ENCODE measurements at places on chromosomes 13 and 19. TPM values are rescaled to one million over a fixed set of nuclear protein-coding genes. Genes with fewer than 3 reads are reported as not detected.

GRCh38 chr13:29411481-29411880, 184.0 kb downstream of the SLC7A1 start:
- no peak for DNase-seq

GRCh38 chr13:114077099-114077932, 55.1 kb downstream of the RASA3 start:
- DNase-seq: no peak

DNA sequence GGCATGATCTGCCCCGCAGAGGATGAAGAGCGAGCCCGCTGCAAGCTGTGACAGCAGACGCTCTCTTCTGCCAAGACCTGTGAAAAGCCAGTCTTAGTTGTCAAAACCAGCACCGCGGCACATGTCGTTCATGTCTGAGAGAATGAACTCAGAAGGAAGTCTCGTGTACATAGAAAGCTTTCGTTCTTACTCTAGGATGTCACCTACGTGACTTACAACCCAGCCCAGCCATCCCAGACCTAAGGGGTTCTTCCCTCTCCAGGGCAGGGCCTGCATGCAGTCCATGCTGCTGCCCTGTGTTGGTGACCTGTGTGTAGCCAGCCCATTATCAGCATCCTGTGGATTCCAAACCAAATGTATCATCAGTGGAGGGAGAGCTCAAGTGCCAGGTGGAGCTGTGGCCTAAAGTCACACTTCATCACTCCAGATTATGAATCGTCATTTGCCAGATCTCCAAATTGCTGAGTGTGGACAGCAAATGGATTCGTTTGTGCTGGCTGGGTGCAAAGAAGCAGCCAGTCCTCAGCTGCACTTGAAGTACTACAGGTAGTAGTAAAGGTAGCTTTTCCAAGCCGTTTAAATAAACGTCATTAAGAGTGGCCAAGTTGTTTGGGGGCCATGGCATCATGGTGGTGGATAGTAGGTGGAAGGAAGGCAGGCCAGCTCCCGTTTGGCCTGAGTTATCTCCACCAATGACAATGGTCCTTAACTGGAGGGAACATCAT, 73.9 kb upstream of the GPR183 start:
- DNase-seq: no peak

DNA sequence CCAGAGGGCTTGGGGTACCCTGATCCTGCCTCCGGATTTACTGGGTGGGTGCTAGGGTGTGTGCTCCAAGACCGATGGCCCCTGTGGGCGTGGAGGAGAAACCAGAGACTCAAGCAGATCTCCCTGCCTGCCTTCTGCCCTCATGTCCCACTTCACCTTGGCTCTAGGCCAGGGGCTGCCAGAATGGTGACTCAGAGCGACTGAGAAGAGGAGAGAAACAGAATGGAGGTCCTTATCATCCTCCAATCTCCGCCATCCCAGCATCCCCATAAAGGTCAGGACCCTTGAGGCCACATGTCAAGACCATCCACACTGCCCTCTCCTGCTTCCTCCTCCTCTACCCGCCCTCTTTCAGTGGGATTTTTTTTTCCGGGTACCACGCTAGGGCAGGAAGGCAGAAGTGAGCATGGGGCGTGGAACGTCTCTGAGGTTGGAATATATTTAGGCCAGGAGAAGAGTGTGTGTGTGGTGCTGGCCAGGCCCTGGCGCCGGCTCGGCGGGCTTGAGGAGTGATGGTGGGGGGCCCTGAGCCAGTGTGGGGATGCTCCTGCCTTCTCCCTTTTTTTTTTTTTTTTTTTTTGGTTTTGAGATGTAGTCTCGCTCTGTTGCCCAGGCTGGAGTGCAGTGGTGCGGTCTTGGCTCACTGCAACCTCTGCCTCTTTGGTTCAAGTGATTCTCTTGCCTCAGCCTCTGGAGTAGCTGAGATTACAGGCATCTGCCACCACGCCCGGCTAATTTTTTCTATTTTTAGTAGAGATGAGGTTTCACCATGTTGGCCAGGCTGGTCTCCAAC, 22.3 kb downstream of the IER2 start:
- DNase-seq: peak; percentile 88

HSD17B14 gene
- total RNA-seq: 1.9 TPM

ZNF837 gene
- 0.13 TPM for total RNA-seq

DNA sequence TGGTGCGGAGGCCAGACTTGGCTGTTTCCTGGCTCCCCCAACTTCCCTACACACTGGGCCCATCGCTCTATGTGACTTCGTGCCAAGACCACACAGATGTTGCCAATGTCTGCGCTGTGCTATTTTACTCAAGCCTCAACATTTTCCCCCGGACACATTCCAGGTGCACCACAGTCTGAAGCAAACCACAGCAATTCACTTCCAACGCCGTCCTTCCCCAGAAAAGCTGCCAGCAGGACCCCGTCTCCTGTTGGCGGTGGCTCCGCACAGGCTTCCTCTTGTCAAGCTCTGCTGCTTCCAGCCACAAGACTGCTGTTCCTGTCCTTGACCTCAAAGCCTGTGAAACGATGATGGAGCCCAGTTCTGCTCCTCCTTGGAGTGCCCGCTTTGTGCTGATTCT, 100.7 kb downstream of the CRYL1 start:
- no peak for DNase-seq

DNA sequence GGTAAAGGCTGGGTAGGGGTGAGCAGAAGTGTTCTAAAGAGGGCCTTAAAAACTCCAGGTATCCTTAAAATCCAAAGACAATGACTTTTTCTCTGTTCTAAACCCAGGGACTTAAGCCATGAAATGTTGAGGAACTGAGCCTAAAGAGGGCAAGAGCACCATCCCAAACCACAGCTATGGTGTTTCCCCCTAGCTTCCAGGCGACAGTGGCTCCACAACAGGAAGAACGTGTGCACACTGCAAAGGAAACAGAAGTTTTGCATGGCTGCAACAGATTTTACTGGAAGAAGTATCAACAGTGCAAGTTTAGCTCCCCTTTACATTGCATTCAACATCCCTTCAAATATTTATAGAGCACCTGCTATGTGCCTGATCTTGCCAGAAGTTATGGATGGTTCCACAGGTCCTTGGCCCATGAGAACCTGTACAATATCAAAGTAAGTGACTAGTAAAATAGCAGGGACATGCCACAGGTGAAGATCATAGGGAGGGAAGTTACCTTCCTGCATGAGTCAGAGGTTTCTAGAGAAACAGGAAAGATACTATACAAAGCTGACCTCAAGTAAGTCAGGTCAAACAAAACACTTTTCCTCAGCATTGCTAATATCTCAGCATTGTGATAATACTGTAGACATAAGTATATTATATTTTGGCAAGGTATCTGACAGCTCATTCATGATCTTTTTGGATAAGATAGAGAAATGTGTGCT, 8.4 kb upstream of the KCTD12 start:
- DNase-seq: no peak

GRCh38 chr19:49749055-49749716, 13.9 kb downstream of the TSKS start:
- no peak for DNase-seq

DNA sequence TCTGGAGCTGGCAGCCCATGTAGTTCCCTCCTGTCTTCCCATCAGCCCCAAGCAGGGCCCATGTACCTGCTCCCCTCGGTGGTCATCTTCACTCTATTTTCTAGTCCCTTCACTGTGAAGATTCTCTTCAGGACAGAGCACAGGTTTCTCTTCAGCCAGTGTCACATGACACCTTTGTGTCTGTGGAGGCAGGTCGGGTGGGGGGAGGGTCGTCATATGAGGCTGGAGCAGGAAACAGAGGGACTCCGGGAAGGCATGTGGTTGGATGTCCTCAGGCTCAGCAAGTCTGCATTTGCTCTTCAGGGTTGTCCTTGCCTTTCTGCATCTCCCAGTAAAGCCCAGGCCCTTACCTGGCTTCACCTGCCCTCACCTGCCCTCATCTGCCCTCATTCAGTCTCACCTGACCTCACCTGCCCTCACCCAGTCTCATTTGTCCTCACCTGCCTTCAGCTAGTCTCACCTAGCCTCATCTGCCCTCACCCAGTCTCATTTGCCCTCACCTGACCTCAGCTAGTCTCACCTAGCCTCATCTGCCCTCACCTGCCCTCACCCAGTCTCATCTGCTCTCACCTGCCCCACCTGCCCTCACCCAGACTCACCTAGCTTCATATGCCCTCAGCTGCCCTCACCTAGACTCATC, 120.3 kb downstream of the ZDHHC20 start:
- no peak for DNase-seq

- DNase-seq: no peak
Observed at GRCh38 chr19:53308339-53308811, 25.2 kb upstream of the ZNF845 start.

GRCh38 chr13:95608640-95609323, 35.7 kb downstream of the DZIP1 start:
- DNase-seq: no peak

DNA sequence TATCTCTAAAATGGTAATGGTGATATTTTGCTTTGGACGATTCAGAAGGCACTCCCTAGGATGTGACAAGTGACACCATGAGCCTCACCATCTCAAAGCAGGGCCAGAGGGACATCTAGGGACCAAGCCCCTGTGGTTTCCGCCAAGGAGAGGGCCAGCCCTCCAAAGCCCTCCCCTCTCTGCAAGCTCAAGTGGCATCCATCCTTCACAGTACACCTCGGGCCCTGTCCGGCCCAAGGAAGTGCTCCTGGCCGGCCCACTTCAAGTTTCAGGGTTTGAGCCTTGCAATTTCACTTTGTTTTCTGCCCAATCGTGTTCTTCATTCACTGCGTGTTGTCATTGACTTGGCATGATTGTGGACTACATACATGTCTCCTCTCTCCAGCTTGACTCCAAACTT, 82.5 kb downstream of the TSHZ3 start:
- no peak for DNase-seq

DNA sequence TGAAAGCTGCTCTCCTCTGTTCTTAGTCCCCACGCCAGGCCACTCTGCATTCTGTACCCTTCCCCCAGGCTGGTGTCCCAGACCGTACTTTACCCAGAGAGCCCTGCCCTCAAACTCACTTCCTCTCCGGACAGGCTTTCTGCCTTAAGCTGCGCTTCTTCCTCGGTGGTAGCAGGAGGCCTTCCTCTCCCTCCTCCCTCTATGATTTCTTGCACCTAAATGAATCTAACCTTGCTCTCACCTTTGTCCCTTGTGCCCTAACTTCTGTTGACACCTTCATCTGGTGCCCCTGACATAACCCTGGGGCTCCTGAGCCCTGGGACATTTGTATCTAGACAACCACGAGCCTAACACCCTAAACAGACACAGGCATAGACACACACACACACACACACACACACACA, 29.6 kb upstream of the CEACAM21 start:
- DNase-seq: peak; percentile 55

- no peak for DNase-seq
Observed at GRCh38 chr19:12180377-12180776, 17.5 kb downstream of the ZNF136 start.

DNA sequence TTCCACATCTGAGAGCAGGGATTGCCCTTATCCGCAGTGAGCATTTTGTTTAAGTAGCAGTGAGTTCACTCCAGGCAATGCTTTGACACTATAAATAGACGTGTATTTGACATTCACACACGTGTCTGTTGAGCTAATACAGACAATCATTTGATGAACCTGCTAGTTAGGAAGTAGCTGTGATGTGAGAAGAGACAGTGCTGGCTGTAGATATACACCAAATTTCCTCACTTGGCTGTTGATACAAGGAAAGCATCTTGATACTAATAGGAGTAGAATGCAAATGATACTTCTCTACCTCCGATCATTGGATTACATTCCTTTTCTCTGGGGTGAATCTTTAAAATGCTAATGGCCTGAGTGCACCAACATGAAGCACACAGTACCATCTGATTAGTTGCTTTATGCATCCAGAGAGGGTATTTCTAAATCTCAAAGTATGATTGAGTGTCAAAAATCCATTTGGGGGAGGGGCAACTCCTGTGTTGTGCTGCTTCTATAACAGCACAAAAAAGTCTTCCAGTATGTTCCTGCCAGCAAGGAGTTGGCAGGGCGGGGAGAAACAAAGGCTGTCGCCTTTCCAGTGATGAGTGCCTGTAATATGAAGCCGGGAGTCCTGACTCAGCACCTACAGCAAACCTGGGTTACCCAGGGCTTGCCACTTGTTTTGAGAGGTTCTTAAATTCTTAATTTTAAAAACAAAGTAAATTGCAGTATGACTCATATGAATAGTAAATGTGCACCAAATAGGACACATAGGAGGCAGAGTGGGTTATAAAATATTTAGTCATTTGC, 7.0 kb downstream of the CUL4A start:
- DNase-seq: no peak

- DNase-seq: peak; percentile 50
Observed at GRCh38 chr13:52158629-52159158, 703 bp downstream of the NEK3 start.

DNA sequence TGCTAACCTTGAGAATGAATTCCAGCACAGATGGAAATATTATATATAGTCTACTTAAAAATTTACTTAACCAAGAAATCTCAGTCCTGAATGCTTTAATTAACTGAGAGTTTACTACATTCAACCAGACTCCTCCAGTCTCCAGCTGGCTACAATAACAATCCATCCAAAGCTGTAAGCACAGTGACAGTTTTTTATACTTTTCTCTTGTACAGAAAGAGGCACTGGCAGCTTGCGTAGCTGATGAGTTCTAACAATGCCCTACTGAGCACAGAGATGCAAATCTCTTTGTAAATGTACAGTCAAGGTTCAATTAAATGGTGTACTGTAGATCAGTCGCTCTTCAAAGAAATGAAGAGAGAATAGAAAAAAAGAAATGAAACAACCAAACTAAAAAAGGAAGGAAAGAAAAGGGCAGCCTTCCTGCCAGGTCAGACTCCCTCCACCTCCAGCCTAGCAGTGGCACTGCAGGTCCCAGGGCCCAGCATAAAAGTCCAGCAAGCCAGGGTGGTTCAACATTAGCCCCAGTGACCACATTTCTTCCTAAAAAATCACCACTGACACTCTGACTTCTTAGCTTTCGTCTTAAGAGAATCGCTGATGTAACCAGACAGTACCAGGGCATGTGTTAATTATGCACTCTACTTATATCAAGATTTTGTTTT, 88.4 kb downstream of the SACS start:
- no peak for DNase-seq

- no peak for DNase-seq
Observed at GRCh38 chr13:93226065-93226622, 463 bp upstream of the GPC6 start.

DNA sequence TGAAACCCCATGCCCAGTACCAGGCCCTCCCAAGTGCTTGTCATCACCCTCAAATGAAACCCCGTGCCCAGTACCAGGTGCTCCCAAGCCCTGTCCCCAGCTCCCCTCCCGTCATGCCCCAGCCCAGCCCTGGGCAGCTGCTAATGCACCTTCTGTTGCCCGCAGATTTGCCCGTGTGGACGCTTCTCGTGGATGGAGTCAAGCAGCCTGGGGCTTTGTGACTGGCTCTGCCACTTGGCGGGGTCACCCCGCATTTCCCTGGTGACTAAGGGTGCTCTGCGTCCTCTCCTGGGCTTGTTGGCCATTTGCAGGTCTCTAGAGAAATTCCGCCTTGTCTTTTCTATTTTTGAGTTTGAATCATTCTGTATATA, 82.7 kb downstream of the ATP11A start:
- no peak for DNase-seq

Data from Right ventricle myocardium superior (tissue), 1 donor.